ENCODE measurements at places on chromosomes 2 and 18.

DNA sequence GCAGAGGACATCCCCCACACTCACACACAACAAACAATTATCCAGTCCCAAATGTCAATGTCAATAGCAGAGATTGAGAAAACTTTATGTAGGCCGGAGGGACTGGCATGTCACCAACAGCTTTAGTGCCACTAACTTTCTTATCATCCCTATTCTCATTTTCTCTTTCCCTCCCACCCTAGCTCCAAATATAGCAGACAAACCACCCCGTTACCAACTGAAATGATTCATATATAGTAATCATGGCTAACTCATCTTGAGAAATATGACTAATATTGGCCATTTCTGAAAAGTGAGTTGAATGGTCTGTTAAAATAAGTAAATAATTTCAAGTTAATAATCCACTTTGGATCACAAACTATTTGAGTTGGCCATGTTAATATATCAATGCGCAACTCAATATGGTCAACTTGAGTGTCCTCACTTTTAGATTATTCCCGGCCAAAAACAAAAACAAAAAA, 242.1 kb upstream of the RND3 start:
- DNase-seq: no peak

DNA sequence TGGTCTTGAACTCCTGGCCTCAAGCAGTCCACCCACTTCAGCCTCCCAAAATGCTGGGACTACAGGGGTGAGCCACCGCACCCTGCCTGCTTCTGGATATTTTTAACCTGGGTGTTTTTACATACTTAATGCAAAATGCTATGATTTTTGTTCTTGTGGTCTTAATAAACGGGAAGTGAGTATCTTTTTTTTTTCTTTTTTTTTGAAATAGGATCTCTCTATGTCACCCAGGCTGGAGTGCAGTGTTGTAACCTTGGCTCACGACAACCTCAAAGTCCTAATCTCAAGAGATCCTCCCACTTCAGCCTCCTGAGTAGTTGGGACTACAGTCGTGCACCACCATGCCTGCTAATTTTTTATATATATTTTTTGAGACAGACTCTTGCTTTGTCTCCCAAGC, 19.2 kb upstream of the ASXL2 start:
- no peak for DNase-seq

DNA sequence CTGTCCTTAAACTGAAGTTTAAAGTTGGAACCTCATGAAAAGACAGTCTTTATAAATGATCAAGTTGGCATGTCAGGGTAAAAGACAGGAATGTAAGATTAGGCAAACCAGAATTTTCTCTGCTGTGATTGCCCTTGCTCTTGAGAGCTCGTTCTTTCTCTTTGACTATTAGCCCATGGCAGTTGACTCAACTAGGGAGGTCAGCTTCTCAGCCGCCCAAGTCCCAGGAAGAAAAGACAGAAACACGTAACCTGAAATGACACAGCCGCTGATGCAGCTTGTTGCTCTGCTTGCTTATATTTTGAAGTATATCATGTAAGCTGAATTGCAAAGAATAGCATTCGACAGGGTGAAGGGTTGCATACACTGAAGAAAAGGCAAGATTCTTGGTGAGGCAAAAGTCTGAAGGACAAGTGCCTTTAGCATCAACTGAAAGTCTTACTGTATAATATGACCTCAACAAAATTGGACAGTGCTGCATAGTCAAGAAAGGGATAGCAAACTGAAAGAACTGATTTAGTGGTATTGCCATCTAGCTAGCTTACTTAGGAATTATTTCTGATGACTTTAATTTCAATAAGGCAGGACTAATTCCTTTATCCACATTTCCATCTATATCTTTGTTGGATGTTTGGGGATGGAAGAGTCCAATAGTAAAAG, 54.7 kb downstream of the ARHGAP15 start:
- no peak for DNase-seq

DNA sequence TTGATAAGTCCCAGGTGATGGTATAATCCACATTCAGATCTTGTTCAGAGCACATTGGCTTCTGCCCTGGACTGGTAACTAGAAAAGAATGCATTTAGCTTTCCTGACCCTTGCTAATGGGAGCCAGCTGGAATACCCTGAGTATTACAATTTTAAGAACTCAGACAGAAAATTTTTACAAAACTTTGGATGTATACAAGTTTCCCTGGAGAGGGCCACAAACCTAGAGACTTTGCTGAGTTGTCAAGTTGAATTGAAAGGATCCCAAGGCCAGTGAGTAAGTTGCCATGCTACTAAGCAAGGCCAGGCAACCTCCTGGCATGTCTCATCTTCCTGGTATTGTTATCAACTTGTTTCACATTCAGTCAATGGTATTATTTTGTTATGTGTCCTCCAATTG, 20.0 kb upstream of the NABP1 start:
- DNase-seq: no peak

DNA sequence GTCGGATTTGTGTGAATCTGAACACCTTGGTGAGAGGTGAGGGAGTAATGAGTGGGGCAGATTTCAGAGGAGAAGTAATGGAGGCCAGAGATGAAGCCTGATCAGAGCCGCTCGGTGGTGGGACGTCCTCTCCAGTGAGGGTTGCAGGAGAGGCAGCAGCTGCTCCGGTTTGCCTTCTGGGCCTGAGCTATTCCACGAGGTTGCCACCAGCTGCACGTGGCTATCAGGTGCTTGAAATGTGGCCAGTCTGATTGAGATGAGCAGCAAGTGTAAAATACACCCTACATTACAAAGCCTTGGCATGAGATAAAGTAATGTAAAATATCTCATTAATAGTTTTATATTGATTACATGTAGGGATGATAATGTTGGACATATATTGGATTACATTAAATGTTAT, 10.8 kb upstream of the EFHD1 start:
- no peak for DNase-seq

DNA sequence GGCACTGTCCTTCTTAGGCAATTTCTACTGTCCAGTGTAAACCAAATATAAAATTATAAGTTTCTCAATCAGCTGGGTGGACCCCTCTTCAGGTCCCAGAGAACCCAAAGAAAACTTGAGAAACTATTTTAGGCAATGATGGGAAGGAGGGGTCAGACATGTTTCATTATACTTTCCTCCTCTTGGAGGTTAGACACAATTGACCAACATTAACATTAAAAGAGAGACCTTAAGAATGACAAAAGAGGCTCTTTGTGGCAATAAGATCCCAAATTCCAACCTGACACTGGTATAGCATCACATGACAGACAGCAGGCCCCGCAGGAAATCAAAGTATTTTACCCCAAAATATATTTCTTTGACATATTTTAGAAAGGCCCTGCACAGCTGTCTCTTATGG, 73.1 kb downstream of the LRRTM1 start:
- no peak for DNase-seq

- DNase-seq: no peak
These were observed 103.4 kb downstream of the MEIS1 start for GRCh38 chr2:66538291-66538690.

DNA sequence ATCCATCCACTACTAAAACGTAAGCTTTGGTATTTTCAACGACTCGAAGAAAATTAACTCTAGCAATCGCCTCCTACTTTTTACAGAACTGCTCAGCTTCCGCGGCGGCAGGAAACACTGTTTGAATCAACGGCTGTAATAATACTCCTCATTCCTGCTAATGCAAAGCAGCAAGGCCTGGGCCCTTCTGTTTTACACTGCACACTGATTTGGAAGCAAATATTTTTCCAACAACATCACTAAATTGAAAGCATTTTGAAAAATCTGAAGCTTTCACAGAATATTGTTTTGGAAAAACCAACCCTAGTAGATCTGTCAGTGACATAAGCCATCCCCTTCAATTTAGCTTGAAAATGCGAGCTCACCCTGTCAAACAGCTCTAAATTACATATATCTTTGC, 261.2 kb downstream of the TXNL1 start:
- no peak for DNase-seq

GRCh38 chr2:176614049-176614448, 344.8 kb downstream of the MTX2 start:
- DNase-seq: no peak

DNA sequence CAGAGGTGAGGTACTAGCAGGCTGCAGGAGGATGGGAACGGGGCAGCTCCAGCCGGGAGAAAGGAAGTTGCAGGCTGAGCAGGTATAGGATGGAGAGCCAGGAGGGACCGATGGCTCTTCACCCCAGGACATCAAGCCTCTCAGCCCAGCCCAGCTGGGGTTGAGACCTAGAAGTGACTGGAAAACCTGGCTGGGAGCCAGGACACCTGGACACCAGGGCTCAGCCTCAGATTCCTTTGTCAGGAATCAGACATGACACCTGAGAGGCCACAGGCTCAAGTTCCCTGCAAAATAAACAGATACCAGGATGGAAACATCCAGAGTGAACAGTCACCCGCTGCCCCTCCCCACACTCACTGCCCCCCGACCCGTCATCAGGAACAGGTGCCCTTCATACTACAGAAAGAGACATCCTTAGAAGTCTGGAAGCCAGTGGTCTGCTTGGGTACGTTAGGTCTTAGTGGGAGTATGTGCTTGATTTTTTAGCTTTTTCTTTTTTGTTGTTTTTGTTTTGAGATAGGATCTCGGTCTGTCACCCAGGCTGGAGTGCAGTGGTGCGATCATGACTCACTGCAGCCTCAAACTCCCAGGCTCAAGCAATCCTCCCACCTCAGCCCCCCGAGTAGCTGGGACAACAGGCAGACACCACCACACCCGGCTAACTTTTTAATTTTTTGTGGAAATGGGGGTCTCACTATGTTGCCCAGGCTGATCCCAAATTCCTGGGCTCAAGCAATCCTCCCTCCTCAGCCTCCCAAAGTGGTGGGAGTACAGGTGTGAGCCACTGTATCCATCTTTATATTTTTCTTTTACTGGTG, 95.7 kb upstream of the STPG4 start:
- no peak for DNase-seq

DNA sequence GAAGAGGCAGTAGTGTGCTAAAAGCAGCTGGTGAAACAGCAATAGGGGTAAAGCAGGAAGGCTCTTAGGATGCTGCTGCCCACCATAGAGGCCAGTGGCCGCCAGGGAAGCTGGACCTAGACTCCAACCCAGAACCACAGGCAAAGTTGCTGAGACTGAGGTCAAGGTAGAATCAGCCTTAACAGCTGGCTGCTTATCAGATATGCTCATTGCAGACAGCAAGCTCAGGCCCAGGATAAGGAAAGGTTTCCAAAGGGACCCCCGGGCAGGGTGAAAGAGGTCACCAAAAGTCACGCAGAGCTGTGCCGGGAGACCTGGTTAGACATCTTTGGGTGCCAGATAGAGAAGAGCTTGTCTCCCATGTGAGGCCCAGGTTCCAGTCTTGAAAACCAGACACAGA, 42.9 kb upstream of the EPG5 start:
- no peak for DNase-seq

DNA sequence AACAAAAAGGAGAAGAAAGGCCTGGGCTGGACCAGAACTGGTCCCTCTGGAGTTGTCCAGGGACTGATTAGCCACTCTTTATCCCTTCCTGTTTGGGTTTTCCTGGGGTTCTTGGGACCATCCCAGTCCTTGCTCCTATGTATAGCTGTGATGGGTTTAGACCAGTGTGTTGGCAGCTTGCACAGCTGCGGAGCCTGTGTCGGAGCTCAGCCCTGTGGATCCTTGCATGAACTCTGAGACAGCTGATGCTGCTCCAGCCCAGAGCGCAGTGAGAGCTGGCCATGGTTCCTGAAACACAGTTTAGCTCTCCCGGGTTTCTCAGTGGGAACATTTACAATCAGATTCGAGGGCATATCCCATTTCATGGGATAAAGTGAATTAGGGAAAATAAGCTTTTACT, 16.9 kb downstream of the IMPA2 start:
- no peak for DNase-seq

DNA sequence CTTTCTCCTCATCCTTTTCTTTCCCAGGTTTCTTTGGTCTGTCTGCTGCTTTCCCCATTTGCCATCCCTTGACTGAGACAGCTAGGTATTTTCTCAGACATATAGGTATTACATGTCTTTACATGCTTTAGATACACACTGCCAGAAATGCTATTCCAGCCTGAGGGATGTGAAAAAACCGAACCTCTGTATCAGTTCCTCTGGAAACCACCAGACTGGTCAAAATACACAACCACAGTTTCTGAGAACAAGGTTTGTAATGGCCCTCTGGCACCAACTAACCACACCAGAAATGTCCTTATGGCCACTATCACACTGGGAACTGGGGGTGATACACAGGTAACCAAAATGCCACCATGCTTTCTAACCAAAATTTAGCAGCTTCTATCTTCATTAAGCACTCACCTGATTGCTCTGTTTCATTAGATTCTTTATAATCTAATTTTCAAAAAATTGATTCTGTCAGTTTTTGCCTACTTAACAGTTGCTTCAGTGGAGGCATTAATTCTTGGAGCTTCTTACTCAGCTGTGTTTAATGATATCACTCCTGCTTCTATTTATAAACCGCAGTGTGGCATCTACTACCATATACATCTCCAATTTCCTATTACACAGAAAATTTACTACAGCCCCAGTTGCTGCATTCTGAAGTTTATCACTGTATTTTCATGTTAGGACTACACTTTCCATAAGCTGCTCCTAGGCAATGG, 243.5 kb downstream of the WDPCP start:
- no peak for DNase-seq

DNA sequence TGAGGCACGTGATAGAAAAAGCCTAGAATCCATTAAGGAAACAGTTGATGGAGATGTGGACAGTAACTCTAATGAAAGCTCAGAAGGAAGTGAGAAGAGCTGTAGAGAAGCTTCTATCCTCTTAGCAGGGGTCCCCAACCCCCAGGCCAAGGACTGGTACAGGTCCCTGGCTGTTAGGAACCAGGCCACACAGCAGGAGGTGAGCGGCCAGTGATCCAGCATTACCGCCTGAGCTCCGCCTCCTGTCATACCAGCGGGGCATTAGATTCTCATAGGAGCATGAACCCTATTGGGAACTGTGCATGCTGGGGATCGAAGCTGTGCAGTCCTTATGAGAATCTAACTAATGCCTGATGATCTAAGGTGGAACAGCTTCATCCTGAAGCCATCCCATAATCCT, 8.7 kb upstream of the IMP4 start:
- no peak for DNase-seq

- DNase-seq: no peak
These were observed 10.6 kb upstream of the PROC start for GRCh38 chr2:127407661-127408003.

- no peak for DNase-seq
These were observed 66.2 kb downstream of the MDH1 start for GRCh38 chr2:63654959-63655358.

- DNase-seq: no peak
These were observed 8.7 kb upstream of the SERPINB13 start for GRCh38 chr18:63578357-63578958.

DNA sequence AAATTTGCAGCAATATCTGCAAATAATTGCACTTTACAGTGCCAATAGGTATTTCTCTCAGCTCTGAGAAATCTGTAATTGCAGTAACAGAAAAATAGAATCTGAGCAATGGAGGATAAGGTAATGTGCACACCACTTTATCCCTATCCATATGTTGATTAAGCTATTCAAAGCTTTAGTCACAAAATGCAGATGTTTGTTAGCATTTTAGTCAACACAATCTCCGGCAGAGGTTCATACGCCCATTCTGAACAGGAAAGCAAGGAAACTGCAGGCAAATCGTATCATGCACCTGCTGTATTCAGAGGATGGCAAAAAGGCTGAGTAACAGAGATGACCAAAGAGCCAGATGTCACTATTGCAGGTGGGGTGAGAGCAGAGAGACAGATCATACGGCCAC, 566.2 kb upstream of the CDH2 start:
- DNase-seq: no peak

- no peak for DNase-seq
These were observed 40.8 kb downstream of the PDIA6 start for GRCh38 chr2:10771786-10772185.

- DNase-seq: no peak
These were observed 33.0 kb downstream of the KCTD18 start for GRCh38 chr2:200476836-200477235.

- no peak for DNase-seq
These were observed 34.1 kb downstream of the RAB3GAP1 start for GRCh38 chr2:135086222-135086621.
